ENCODE measurements at places on chromosomes 1 and 21.
A peak's percentile ranks its signal among the peaks of the same experiment; 100 is the strongest.

GRCh38 chr1:247295274-247295684 is 36.4 kb downstream of the ZNF496 start:
- DNase-seq, result no peak

GRCh38 chr1:240663169-240663879 is 51.4 kb upstream of the GREM2 start:
- DNase-seq, result no peak

- no peak for DNase-seq
Measured at GRCh38 chr1:207892764-207893163, 18.2 kb downstream of the CD34 start.

- DNase-seq, result no peak
Measured at GRCh38 chr21:42313501-42313969, 1.7 kb downstream of the TFF3 start.

DNA sequence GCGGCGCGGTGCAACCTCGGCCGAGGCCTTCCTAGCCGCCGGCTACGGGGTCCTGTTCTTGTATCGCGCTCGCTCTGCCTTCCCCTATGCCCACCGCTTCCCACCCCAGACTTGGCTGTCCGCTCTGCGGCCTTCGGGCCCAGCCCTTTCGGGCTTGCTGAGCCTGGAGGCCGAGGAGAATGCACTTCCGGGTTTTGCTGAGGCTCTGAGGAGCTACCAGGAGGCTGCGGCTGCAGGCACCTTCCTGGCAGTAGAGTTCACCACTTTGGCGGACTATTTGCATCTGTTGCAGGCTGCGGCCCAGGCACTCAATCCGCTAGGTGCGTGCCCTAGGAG is 379 bp downstream of the PPCS start:
- peak; percentile 31 for DNase-seq

DNA sequence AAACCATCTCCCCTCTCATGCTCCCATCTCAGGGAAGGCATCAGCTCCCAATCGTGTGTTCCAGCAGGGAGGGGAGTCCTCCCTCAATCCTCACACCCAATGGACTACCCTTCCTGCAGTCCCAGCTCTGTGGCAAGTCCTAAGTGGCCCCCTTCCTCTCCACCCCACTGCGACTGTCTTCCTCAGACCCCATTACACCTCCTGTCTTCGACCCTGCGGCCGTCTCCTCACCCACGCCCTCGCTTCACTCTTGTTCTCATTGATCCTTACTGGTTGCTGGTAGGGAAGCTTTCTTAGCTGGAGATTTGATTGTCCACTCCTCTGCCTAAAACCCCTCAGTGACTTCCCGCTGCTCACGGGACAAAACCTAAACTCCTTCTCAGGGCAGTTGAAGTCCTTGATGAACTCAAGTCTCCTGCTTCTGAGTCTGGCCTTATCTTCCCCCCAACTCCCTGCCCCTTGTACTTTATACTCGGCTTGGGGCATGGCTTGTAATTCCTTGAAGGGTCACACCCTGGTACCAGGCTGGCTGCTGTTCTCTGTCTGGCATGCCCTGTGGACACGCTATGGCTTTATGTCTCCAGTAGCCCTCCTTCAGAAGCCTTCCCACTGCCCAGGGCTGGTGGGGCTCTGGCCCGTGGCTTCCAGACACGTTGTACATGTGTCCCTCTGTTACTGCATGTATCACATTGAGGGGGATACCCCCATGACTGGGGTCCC is 2.3 kb upstream of the EPS8L3 start:
- no peak for DNase-seq

All from hippocampal formation (tissue), 2 donors.